Activated CD4-positive, alpha-beta T cell treated with anti-CD3 and anti-CD28 coated beads for 48 hours (primary cell): ENCODE measurements at places on chromosomes 6 and 20.

GRCh38 chr6:44297063-44298038 is 15.8 kb downstream of the AARS2 start:
- DNase-seq: peak; percentile 66

DNA sequence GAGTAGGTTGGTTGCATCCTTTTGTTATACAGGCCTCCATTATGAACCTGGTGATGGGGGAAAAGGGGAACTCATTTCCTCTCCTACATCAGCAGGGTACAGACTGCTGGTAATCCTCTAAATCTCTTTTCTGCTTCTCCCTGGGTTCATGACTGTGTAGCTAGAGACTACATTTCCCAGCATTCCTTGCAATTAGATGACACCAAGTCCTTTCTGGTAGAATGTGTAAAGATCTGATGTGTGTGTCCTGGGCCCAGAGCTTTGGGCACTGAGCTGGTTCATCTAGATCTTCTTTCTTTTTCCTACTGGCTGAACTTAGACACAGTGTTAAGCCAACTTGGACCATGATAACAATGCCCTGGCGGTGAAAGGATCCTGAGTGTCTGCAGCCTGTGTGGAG is 104.7 kb upstream of the IFNGR1 start:
- no peak for DNase-seq

- no peak for DNase-seq
Measured at GRCh38 chr20:63979229-63979556, 249 bp downstream of the SAMD10 start.

- DNase-seq: no peak
Measured at GRCh38 chr20:843912-844311, 10.4 kb downstream of the FAM110A start.

GRCh38 chr6:44064089-44064947 is 62.9 kb downstream of the MRPL14 start:
- peak; percentile 36 for DNase-seq

GRCh38 chr20:33291830-33292355 is 8.9 kb downstream of the BPIFB1 start:
- peak; percentile 82 for DNase-seq

DNA sequence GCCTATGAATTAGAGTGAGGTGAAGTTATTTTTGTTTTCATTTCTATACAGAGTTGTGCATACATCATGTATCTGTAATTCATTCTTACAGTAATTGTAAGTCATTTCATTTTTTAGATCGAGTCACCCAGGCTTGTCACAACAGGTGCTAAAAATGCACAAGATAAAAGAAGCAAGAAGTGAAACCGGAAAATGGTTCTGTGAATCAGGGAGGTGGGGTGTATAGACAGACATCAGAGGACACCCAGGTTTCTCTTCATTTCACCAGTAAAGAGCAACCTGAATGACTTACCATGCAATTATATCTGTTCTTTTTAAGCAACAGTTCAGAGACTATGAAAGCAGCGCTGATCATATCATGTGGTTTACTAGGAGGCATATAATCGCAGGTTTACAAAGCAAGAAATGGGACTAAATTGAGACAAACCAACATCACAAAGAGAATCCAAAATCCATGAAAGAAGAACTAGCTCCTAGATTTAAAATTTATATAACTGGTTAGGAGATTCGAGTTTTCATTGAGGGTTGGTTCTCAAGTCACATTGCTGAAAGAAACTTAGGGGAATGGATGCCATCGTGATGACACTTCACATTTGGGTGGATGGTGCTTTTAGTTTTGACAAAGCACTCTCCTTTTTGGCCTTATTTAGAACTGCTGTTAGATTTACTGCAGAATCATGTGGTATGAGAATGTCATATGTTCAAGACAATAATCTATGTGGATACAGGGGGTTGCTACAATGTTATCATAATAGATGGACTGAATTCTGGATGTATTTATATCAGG is 27.9 kb upstream of the TBC1D7 start:
- peak; percentile 35 for DNase-seq

- DNase-seq: no peak
Measured at GRCh38 chr20:50331469-50332363, 141.1 kb downstream of the CEBPB start.

DNA sequence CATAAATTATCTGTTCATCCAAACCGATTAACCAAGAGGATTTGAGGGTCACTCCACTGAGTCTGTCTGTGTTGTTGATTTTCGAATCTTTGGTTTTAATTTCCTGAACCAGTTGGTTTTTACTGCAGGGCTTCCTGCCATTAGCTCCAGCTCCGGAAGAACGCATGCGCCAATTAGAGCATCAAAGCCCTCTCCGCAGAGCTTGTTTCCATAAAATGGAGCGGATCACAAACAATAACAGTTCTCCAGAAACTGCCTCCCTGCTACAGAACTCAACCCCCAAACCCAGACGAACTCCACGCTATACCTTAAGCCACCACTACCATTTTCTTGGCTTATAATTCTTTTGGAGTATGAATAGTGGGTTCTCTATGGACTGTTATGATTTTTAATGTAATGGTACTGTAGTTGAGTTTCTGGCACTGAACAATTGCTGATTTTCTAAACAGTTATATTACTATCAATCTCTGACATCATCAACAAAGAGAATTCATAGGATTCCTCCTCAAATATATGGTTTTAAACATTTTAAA is 13.8 kb downstream of the TFAP2A start:
- DNase-seq: no peak

GRCh38 chr20:44691424-44692423 is 23.4 kb upstream of the CCN5 start:
- DNase-seq: no peak

- no peak for DNase-seq
Measured at GRCh38 chr6:165830761-165831160, 167.7 kb upstream of the PDE10A start.

DNA sequence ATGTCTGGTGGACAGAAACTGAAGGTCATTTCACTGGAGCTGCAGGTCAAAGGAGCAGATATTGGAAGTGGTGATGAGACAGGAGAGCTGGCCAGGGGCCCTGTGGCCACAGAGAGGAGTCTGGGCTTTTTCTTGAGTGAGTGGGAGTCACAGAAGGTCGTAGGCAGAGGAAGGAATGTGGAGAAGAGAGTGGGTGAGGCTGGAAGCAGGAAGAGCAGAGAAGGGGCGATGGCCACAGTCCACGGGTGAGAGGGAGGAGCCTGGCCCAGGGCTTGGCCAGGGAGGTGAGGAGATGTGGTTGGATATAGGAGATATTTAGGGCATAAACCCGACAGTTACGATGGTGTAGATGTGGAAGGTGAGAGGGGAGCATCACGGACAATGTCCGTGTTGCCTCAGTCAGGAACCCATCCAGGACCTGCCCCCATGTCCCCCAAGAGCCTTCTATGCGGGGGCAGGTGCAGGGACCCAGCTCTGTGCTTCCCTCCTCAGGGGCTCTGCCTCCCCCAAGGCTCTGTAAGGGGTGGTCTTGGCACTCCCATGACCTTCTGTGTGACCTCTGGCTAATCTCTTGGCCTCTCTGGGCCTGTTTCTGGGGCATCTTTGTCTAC is 150.5 kb upstream of the PTPN1 start:
- DNase-seq: no peak

- DNase-seq: no peak
Measured at GRCh38 chr6:51813904-51814303, 273.5 kb downstream of the PKHD1 start.

DNA sequence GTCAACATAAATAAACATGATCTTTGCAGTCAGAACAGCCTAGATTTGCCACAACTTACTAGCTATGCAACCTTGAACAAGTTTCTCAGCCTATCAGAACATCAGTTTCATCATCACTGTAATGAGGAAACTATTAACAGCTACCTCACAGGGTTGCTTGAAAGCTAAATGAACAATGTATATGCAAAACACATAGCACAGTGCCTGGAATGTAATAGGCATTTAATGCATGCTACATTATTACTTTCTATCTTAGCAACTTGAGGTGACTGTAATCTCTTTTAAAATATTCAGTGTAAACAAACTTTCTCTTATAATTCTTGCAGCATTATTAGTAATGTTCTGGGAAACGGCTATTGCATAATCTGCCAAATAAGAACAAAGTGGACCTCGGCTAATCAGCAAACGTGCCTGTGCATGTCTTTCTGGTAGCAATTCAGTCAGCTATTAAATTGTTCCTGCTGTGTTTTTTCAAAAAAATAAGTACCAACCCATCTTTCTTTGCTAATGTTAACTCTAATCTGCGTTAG is 61.5 kb downstream of the SYNE1 start:
- DNase-seq: no peak

- DNase-seq: no peak
Measured at GRCh38 chr20:55964790-55965189, 40.5 kb downstream of the CBLN4 start.

GRCh38 chr6:110448846-110449540 is 27.4 kb downstream of the SLC22A16 start:
- DNase-seq: no peak

DNA sequence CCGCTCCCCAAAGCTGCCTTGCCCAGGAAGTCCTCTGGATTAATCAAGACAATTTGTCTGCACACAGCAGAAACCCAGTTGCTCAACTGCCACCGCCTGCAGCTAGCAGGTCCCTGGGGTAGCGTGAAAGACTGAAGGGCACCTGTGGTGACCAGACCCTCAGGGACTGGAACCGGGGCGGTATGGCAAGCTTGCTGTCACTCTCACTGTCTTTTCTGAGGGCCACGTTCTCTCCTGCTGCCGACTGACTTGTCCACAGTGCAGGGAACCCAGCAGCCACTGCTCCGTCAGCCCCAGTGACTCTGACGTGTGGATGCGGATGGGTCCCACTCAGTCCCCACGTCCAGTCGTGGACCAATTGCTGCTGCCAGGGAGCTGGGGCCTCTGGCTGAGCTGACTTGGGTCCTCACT is 72.8 kb upstream of the PMEPA1 start:
- DNase-seq: no peak

GRCh38 chr6:704046-704445 is 11.1 kb upstream of the EXOC2 start:
- no peak for DNase-seq

DNA sequence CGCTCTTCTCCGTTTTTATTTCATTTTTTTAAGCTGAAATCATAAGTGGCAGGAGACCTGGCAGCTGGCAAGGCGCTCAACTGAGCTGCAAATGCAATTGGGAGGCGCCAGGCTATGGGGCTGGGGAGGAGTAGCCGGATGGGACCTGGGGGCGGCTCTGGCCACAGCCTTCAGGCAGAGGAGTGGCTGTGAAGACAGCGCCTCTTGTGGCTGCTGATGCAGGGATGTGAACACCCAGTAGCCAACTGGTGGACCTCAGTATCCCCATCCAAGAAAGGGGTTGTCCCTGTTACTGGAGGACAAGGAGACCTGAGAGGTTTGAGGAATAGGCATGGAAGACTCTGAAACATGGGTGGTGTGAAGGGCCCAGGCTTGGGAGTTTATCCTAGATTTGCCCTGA is 12.6 kb downstream of the KCNK17 start:
- no peak for DNase-seq

DNA sequence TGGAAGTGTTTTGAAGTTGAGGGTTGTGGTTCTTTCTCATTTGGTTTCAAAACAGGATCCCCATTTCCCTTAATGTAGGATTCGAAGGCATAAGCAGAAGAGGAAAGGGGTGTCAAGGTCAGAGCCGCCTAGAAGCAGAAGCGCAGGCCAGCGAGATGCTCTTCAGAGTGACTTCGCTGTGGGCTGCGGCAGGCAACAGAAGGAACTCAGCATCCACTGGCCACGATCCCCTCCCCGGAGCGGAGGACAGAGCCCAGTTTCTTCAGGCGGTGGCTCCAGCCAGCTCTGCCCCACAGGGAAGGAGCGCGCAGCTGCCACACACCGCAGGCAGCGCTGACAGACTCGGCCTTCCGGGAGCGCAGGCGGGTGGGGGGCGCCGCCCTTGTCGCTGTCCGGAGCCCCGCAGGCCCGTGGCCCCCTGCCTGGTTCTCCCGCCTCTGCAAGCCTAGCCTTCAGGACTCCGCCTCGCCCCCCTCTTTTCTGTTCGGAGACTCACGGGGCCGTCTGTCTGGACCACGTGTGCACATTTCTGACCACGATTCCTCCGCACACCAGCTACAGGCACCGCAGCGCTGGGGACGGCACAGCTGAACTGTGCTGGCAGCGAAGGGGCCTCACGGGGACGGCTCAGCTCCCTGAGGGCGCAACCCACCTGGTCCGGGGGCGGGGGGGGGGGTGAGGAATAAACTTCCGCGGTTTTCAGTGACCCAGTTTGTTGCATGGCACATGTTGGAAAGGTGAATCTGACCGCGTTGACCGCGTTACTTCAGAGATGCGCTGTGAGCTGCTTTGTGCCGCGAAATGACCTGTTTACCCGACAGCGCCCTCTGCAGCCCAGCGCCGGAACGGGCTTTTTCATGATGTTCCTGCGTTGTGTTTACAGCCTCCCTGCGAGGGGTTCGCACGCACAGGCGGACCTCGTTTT is 26.1 kb downstream of the TTLL2 start:
- peak; percentile 95 for DNase-seq

DNA sequence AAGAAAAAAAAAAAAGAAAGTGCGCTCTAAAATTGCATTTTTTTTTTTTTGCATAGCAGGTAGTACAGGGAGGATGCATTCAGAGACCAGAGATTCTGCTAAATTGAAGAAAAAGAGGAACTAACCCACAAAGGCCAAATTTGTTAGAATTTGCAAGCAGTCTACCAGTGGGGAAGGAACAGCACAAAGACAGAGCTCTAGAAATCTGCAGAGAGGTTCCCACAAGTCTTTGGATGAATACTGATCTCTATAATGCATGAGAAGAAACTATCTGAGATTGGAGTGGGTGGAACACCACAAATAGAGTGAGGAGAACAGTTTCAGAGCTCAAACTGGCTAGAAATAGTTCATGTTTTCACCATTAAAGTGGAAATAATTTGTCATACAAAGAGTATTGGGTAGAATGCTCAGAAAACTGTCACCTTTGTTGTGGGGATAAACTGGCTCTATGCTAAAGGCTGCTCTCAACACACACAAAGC is 79.6 kb upstream of the AHI1 start:
- no peak for DNase-seq

DNA sequence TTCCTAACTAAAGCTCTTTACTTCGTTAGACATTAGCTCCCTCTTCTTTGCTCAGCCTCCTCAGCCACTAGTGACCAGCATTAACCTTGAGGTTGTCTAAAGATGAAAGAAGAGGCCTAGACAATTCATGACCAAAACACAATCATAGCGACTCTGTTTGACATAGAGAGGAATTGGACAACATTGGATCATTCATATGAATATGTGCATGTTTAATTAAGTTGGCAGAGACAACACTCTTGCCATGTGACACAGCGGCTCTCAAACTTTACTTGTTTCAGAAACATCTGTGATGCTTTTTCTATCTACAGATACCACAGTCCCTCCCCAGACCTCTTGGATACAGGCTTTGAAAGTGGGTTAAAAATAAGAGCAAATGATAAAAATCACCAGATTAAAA is 81.7 kb downstream of the LINC00237 start:
- DNase-seq: no peak

GRCh38 chr20:40562031-40562430 is 127.0 kb downstream of the MAFB start:
- no peak for DNase-seq

GRCh38 chr20:33046412-33046811 is 7.3 kb upstream of the BPIFB3 start:
- DNase-seq: no peak
